Thoracic aorta (tissue), 2 donors: ENCODE measurements at places on chromosomes 16 and 17. TPM values are rescaled to one million over a fixed set of nuclear protein-coding genes. Genes with fewer than 3 reads are reported as not detected.

GRCh38 chr16:31474773-31475738 is 3.1 kb downstream of the TGFB1I1 start:
- peaks cover 13% of the 10 kb centered on the region for H3K4me1 ChIP-seq
- H3K36me3 ChIP-seq = peaks cover 48% of the 10 kb centered on the region
- no peak overlapping the region for H3K27ac ChIP-seq
- no peaks in the 10 kb centered on the region for H3K27me3 ChIP-seq
- H3K4me3 ChIP-seq = no peak overlapping the region
- no peak for DNase-seq

GRCh38 chr17:47993964-47994363 is 23.1 kb downstream of the CDK5RAP3 start:
- no peaks in the 10 kb centered on the region for H3K27me3 ChIP-seq
- no peak for DNase-seq
- H3K27ac ChIP-seq = no peak overlapping the region
- no peaks in the 10 kb centered on the region for H3K4me1 ChIP-seq
- H3K4me3 ChIP-seq = no peak overlapping the region
- H3K36me3 ChIP-seq = no peaks in the 10 kb centered on the region

DNA sequence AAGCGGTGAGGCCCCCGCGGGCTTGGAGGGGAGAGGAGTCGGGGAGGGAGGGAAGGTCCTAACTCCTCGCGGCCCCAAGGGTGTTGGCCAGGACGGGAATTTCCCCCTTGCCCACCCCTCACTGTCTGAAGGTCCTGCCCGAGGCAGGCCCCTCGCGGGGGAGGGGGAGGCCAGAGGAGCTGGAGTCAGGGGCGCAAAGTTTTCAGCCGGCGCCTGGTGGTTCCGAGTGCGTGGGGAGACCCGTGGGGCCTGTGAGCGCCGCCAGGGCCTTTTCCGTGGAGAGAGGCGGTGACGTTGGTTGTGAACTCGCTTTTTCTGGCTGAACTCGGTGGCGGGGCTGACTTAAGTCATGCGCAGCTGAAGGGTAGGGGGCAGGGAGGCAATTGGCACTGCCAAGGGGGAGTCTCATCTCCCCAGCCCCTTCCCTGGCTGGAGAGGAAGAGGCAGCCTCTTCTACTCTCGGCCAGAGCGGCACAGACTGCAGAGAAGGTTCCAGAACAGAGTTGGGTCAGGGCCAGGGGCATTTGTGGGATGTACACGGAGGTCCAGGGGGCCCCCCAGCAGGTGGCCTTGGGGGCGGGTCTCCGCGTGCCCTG is 1.5 kb downstream of the CACNA1H start:
- H3K4me3 ChIP-seq = peak overlapping the region; percentile 63
- no peaks in the 10 kb centered on the region for H3K36me3 ChIP-seq
- peak overlapping the region; percentile 22 for H3K27ac ChIP-seq
- H3K4me1 ChIP-seq = peaks cover 22% of the 10 kb centered on the region
- H3K27me3 ChIP-seq = no peaks in the 10 kb centered on the region
- no peak for DNase-seq

DNA sequence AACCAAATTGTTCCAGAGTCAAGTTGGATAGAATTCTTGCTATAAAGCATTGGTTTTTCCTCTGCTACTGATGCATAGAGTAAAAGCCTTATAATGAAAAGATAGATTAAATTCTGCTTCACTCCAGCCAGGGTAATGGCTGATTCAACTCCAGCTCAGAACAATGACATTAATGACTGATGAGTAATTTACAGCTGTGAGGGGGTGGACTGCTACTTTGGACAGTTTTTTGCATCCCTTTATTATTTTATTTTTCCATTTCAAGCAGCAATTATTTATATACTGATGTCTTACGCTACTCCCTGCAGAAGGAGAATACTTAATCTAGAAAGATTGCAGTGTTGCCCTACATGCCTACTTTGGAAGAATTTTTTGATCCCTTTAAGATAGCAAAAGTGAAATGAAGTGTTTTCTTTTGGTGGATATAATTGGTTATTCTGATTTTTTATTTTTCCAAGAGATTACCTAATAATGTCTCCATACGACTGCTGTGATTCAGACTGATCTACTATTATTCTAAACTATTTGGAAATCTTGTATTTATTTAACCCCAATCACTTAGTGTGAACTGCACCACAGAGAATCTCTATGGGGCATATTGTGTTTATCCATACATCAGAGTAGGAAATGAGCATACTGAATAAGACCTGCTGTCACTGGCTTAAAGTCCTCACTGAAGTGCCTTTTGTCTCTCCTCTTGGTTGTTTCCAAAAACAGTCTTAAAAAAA is 149.5 kb downstream of the TRIM37 start:
- H3K36me3 ChIP-seq = no peaks in the 10 kb centered on the region
- no peaks in the 10 kb centered on the region for H3K27me3 ChIP-seq
- H3K27ac ChIP-seq = no peak overlapping the region
- no peak overlapping the region for H3K4me3 ChIP-seq
- no peaks in the 10 kb centered on the region for H3K4me1 ChIP-seq

- no peak overlapping the region for H3K4me3 ChIP-seq
- peaks cover 42% of the 10 kb centered on the region for H3K36me3 ChIP-seq
- no peak for DNase-seq
- H3K27me3 ChIP-seq = no peaks in the 10 kb centered on the region
- no peaks in the 10 kb centered on the region for H3K4me1 ChIP-seq
- H3K27ac ChIP-seq = no peak overlapping the region
These were observed 14.6 kb upstream of the CCDC154 start for GRCh38 chr16:1458977-1459341.

DNA sequence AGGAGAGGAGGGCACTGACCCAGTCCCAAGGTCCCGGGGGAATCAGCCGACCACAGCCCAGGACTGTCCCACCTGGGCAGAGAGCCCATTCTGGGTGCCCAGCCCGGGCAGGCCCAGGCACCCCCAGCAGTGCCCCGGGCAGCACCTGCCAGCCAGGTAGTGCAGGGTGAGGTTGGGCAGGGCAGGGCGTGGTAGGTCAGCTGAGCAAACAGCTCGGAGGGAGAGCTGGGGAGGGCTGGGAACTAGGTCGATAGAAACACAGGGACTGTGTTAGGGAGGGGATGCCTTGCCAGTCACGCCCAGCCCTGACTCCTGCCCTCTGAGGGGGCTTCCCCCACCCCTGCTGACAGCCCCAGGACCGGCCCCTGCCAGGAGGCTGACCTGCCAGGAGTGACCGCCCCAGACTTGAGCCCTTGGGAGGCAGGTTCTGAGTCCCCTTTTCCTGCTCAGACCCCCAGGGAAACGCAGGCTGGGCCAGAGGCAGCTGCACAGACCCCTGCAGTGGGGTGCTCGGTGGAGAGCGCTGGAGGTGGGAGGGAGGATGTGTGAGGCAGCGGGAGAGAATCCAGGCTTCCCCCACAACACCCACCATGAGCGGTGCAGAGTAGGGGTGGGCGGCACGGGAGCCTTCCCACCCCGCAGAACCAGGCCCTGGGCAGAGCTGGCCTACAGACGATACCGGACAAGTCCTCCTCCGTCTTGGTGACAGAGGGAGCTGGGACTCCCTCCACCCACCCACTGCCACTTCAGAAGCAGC is 4.7 kb downstream of the HS3ST6 start:
- no peak overlapping the region for H3K4me3 ChIP-seq
- no peaks in the 10 kb centered on the region for H3K4me1 ChIP-seq
- no peaks in the 10 kb centered on the region for H3K27me3 ChIP-seq
- no peak overlapping the region for H3K27ac ChIP-seq
- DNase-seq = no peak

DNA sequence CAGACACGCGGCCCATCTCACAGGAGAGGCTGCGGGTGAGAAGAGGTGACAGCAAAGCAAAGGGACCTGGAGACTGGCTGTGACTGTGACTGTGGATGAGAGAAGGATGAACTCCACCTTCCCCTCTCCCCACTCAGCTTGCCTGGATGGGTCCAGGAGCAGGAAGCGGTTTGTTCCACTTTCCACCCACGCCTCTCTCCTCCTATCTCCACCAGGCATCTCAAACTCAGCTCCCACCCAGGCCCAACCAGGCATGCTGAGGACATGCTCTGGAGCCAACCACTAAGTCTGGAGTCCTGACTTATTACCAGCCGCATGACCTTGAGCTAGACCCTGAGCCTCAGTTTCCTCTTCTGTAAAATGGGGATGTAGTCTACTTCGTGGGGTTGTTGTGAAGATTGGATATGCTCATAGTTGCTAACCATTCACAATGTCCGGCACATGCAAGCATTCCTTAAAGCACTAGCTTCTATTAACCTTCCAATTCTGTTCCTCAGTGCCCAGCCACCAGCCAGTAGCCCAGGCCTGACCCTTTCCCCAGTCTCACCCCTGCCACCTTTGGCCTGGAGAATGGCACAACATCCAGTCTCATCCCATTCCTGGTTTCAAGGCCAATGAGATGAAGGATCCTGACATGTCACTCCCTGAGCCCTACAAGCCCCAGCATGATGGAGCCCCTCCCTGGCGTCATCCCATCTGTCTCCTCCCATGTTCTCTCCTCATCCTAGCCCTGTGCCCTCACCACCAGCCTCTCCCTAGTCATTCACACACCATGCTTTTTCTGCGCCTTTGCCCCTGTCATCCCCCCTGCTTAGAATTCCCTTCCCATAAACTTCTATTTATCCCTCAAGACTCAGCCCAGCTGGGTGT is 2.3 kb downstream of the GAS2L2 start:
- no peak for DNase-seq
- H3K27ac ChIP-seq = no peak overlapping the region
- no peaks in the 10 kb centered on the region for H3K36me3 ChIP-seq
- no peak overlapping the region for H3K4me3 ChIP-seq
- peaks cover 15% of the 10 kb centered on the region for H3K4me1 ChIP-seq

- no peaks in the 10 kb centered on the region for H3K36me3 ChIP-seq
- no peak for DNase-seq
- H3K27me3 ChIP-seq = no peaks in the 10 kb centered on the region
- H3K4me3 ChIP-seq = no peak overlapping the region
- no peak overlapping the region for H3K27ac ChIP-seq
These were observed 723.8 kb downstream of the CDH11 start for GRCh38 chr16:64397945-64398508.

GRCh38 chr17:49565948-49566491 is 9.7 kb upstream of the NXPH3 start:
- peaks cover 16% of the 10 kb centered on the region for H3K4me1 ChIP-seq
- H3K27me3 ChIP-seq = no peaks in the 10 kb centered on the region
- DNase-seq = peak; percentile 77
- H3K27ac ChIP-seq = peak overlapping the region; percentile 87

DNA sequence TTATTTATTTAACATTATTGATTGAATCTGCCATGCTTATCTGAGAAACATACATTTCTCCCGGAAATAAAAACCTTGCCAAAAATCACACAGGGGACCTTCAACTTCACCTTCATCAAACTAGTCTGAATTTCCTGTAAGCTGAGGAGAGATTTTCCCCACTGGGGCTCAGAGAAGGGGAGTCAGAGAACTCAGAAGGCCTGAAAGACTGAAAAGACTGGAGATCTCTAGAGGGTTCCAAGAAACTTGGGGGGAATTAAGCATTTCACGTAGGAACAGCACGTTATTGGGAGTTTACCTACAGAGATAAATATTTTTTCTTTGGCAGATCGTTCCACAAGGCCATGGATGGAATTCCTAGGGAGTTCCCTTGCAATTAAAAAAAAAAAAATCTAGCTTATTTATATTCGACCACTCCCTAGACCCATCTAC is 528 bp upstream of the NOL11 start:
- H3K27me3 ChIP-seq = no peaks in the 10 kb centered on the region
- peak overlapping the region; percentile 88 for H3K4me3 ChIP-seq
- H3K27ac ChIP-seq = peak overlapping the region; percentile 87
- DNase-seq = no peak
- peaks cover 7% of the 10 kb centered on the region for H3K36me3 ChIP-seq
- peaks cover 11% of the 10 kb centered on the region for H3K4me1 ChIP-seq

GRCh38 chr16:72985995-72986394 is 61.9 kb downstream of the ZFHX3 start:
- no peak for DNase-seq
- H3K36me3 ChIP-seq = no peaks in the 10 kb centered on the region
- peak overlapping the region; percentile 91 for H3K27ac ChIP-seq
- H3K27me3 ChIP-seq = no peaks in the 10 kb centered on the region
- H3K4me3 ChIP-seq = no peak overlapping the region

- DNase-seq = no peak
- no peaks in the 10 kb centered on the region for H3K4me1 ChIP-seq
- H3K4me3 ChIP-seq = no peak overlapping the region
- H3K36me3 ChIP-seq = peaks cover 4% of the 10 kb centered on the region
These were observed 253.7 kb upstream of the HSBP1 start for GRCh38 chr16:83554096-83554495.

- H3K4me3 ChIP-seq = no peak overlapping the region
- peaks cover 14% of the 10 kb centered on the region for H3K4me1 ChIP-seq
- peak overlapping the region; percentile 25 for H3K27ac ChIP-seq
- DNase-seq = no peak
These were observed 16.6 kb downstream of the NXPH3 start for GRCh38 chr17:49592263-49592662.

GRCh38 chr17:35373984-35374765 is 754 bp upstream of the SLFN11 start:
- H3K4me3 ChIP-seq = peak overlapping the region; percentile 88
- H3K4me1 ChIP-seq = peaks cover 14% of the 10 kb centered on the region
- DNase-seq = no peak

DNA sequence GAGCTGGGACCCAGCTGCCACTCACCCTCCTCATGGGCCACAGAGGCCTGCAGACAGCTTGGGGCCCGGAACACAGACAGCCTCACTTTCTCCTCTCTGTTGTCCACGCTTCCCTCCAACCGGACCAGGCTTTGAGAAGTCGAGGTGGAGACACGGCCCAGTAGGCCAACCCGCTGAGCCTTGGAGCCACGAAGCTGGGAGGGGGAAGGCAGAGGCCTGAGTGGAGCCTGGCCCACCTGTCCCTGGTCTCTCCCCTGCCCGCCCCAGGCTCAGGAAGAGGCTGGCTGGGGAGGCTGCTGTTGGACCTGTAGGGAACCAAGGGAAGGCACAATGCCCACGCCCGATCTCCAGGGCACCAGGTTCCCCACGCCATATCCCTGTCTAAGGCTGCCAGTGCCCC is 48.1 kb downstream of the RMI2 start:
- no peak for DNase-seq
- no peaks in the 10 kb centered on the region for H3K27me3 ChIP-seq
- H3K4me3 ChIP-seq = no peak overlapping the region
- H3K4me1 ChIP-seq = no peaks in the 10 kb centered on the region
- no peak overlapping the region for H3K27ac ChIP-seq

KCNH4 gene
- total RNA-seq = 0.21 TPM

CFAP97D1 gene
- not detected for total RNA-seq

FBXL16 gene
- total RNA-seq = not detected

ACADVL gene
- 369 TPM for total RNA-seq

ENO3 gene
- total RNA-seq = 2.5 TPM

MYH13 gene
- not detected for total RNA-seq

PIMREG gene
- not detected for total RNA-seq

CCL8 gene
- total RNA-seq = 3.7 TPM

CTF1 gene
- 3.8 TPM for total RNA-seq

BPTF gene
- 77.3 TPM for total RNA-seq
